ENCODE measurements at places on chromosomes 1 and 21. TPM values are rescaled to one million over a fixed set of nuclear protein-coding genes. Genes with fewer than 3 reads are reported as not detected.

Gene TRAF3IP3
- 166 TPM for total RNA-seq

DNA sequence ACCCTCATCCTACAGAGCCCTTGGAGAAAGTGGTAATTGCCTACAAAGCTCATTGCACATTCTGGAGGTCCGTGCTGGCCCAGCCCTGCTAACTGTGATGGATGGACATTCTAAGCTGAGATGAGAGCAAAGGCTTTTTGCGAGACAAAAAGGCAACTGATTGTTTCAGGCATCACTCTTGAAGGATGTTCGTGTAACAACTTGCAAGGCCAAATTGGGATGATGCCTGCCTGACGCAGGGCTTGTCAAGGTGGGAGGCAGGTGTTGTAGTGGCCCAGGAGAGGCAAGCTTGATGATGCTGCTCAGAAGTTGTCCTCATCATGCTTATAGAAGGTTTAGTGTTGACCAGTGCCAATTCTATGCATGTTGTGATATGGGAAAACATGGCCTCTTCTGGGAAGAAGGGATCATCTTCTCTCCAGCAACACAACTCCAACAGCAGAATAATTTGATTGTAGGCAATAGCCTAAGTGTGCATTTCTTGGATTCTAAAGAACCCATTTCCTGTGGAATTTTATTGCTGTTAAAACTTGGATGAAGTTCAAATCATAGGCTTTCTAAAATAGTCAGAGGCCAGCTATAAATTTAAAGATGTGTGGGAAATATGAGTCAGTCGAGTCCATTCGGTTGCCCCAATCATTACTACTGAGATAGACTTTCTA lies 102.5 kb upstream of the COA6 start:
- DNase-seq = no peak

Gene OR2L2
- 0.18 TPM for total RNA-seq

Gene FAM72D
- 0.17 TPM for total RNA-seq

Measured in activated B cell treated with CpG ODN at 0.5 μM for 24 hours (primary cell).